ENCODE measurements at places on chromosomes 7 and 10.
A peak's percentile ranks its signal among the peaks of the same experiment; 100 is the strongest.

GRCh38 chr10:5692461-5693358 lies 8.1 kb downstream of the TASOR2 start:
- no peak for DNase-seq

- DNase-seq: no peak
Observed at GRCh38 chr7:6395898-6396595, 51.7 kb downstream of the DAGLB start.

- DNase-seq: no peak
Observed at GRCh38 chr7:106049139-106049752, 62.9 kb downstream of the SYPL1 start.

DNA sequence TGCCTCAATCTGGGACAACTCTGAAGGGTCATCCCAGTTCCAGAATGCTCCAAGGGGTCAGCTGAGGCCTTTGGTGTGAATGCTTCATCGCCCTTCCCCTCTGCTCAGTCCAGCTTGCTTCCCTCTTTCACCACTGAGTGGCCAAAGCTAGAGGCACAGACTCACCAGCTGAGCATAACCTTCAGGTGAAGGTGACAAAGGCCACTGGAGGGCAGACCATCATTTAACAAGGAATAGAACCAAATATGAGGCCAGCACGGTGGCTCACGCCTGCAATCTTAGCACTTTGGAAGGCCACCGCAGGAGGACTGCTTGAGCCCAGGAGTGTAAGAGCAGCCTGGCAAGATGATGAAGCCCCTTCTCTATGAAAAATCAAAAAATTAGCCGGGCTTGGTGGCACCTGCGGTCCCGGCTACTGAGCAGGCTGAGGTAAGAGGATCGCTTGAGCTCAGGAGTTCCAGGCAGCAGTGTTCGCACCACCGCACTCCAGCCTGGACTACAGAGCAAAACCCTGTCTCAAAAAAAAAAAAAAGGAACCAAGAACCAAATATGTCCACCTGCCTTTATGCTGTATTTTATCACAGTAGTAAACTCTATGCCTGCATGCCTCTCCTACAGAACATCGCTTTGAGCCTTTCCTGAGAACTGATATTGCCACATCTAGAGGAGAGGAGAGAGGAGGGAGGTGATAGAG lies 13.4 kb downstream of the PRKAG2 start:
- no peak for DNase-seq

DNA sequence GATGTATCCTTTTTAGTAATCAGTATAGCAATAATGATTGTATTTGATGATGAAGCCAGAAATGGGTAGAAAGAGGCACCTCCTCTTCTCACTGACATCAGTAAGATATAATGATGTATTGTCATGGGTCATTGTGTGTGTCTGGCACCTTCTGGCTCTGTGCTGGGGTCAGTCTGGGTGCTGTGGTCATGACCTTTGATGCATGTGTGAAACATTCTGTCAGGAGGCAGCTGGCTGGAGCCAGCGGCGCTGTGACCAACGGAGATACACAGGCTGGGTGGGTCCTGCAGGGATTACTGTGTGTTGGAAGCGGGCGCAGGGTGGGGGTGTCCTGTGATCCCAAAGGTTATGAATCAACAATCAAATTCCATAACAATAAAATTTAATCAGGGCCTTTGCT lies 35.2 kb downstream of the EEPD1 start:
- DNase-seq: no peak

DNA sequence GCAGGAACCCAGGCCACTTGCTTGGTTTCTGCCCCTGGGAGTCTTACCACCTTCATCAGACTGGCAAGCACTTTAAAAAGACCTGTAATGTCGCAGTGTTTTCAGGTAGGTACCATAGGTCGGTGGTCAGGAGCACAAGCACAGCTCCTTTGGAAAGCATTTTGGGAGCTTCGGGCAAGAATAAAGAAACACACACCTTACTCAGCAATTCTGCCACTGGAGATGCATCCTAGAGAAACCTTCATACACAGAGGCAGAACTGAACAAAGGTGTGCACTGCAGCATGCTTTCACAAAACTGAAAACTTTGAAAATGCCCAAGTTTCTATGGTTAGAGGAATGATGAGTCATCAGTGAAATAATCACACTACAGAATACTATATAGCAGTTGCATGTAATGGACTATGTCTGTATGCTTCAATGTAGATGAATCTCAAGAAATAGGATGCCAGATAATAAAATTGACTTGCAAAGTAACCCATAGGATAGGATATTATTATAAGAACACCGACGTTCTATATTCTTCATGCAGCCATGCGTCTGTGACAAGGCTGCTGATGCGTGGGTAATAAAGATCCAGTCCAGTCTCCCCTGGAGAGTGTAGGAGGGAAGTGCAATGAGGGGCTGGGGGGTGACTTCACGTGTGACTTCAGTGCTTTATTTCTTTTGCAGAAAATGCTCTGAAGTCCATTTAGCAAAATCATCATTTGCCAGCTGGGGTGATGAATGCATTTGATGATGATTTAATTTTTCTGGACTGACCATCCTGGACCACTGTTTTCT lies 309.5 kb downstream of the WDR37 start:
- DNase-seq: no peak

DNA sequence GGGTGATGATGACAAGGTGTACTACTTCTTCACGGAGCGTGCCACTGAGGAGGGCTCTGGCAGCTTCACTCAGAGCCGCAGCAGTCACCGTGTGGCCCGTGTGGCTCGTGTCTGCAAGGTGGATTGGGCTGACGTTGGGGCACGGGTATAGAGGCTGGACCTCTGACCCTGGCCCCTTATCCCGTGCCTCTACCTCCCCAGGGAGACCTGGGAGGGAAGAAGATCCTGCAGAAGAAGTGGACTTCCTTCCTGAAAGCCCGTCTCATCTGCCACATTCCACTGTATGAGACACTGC lies 8.4 kb downstream of the MRPL43 start:
- DNase-seq: no peak

DNA sequence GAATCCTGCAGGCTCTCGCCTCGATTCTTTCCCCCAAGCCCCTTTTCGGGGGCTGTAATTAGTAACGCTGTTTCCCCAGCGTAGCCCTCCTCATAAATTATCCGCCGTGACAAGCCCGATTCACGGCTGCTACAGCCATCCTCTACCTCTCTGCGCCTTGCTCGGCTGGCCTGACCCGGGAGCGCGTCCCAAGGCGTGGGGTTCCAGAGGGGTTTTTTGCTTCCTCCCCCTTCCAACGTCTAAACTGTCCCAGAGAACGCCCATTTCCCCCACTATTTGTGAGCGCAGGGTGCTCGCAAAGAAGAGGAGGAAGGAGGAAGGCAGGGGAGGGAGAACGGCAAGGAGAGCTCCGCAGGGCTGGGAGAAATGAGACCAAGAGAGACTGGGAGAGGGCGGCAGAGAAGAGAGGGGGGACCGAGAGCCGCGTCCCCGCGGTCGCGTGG lies 880 bp downstream of the HOXA5 start:
- no peak for DNase-seq

GRCh38 chr10:89042562-89042961 lies 52.0 kb downstream of the FAS start:
- no peak for DNase-seq

DNA sequence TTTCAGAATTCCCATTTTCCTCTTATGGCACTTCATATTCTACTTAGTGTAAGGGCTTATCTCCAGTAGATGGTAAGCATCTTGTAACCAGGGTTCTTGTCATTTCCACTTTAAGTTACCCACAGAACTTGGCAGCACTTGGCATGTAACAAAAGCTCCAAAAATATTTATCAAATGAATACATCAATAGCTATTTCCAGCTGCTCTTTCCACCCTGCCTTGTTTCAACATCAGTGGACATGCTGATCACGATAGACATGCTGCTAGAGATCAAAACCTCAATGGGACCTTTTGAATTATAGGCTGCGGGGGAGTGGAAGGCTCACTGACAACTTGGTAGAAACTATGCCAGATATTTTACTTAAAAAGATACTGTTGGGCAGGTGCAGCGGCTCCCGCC lies 32.9 kb downstream of the HOXA1 start:
- DNase-seq: no peak

DNA sequence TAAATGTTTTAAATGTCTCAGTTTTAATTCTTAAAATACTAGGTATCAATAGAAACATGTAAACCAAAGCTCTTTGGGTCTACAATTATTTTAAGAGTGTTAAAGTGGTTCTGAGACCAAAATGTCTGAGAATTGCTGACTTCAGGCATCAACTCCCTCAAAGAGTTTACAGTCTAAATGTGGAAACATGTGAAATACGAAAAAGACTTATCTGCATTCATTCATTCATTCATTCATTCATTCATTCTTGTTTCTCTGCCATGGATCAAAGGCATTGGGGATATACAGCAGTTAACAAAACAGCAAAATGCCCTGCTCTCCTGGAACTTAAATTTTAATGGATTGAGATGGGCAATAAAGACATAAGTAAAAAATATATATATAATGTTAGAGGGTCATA lies 69.8 kb downstream of the BLNK start:
- DNase-seq: no peak

DNA sequence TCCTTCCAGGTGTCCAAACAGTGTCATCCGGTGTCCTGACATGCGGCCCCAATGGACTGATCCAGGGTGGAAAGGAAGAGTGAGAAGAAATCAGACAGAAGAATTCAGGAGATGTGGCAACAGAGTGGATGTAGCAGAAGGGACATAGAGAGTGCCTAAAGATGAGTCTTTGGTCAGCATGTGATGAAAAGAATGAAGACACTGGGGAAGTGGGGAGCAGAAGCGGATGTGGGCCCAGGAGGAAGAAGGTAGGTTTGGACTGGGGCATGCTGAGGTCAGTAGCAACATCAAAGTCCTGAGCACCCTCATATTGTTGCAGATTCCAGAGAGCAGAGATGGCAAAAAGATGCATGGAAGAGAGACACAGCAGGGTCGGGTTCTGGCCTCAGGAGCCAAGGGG lies 71.8 kb upstream of the STEAP1B start:
- no peak for DNase-seq

DNA sequence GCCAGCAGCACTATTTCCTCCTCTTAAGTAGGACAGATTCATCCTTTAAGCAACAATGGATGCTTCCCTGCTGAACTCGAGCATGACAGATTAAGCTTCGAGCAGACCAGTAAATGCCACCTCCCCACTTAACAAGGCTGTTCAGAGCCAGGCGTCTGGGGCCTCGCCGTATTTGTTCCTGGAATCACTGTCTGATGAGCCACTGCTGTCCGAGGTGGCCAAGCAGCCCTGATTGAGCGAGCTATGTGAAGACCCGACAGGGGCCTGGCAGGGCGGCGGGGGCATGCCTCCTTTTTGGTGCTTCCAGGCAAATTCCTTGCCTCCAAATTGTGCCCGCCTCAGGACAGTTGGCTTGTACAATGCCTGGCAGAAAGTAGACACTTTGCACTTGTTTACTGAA lies 862.6 kb downstream of the NRG3 start:
- no peak for DNase-seq

DNA sequence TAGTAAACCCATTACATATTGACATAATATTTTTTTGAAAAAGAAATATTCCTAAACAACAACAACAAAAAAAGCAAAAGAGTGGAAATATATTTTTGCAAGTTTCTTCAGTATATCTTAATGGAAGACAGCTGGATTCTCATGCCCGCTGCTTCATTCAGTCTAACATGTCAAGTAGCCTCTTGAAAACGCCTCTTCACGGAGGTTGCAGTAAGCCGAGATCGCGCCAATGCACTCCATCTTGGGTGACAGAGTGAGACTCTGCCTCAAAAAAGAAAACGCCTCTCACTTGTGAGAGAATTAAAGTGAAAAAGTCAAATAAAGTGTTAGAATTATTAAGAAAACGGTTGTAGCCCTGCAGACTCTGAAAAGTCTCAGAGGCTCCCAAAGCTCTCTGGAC lies 1.3 kb downstream of the CUTC start:
- no peak for DNase-seq

DNA sequence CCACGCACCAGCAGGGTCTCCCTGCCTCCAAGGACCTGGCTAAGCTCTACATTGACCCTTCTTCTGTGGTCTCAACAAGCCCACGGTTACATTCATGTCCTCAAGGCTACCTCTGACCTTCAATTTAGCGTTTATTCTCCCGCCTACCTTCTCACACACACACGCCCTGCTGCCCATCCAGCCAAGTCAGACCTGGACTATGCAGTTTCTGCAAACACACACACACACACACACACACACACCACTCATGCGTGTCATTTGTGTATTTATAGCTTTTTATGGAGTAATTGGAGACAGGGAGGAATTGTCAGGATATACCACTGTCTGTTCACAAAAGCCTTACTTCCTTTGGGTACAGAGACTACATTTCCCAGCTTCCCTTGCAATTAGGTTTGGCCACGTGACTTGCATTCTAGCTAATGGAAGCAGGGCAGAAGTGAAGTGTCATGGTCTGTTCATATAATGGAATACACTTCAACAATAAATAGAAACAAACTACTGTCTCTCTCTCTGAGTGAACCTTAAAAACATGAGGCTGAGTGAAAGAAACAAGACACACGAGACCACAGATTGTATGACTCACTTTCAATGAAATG lies 53.8 kb upstream of the CPXM2 start:
- no peak for DNase-seq

DNA sequence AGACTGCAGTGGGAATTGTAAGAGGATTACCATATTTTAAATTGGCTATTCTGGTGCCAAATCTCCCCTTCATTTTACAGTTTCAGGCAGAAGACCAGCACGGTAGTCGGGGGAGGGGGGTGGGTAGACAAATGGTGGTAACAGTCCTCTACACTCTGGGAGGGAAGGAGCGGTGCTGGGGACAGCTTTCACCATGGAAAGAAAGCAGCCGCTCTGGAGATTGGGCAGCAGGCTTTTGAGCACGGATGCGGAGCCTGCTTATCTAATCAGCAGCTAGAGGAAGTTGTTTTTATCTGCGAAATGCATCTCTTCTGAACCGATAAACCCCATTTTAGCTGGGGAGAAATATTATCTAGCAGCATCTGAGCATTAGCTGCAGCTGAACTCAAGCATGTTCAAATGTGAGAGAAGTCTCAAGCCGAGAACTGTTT lies 28.7 kb downstream of the IKZF1 start:
- no peak for DNase-seq

- peak; percentile 29 for DNase-seq
Observed at GRCh38 chr10:73110345-73110849, at the start of gene NUDT13. TSS of gene NUDT13 (plus strand) at chr10:73110455. CDS start at chr10:73114366, 3,911 bp downstream.

GRCh38 chr10:80589726-80590373 lies 52.1 kb downstream of the SH2D4B start:
- DNase-seq: no peak

- DNase-seq: no peak
Observed at GRCh38 chr7:129493555-129493954, 8.8 kb upstream of the SMKR1 start.

DNA sequence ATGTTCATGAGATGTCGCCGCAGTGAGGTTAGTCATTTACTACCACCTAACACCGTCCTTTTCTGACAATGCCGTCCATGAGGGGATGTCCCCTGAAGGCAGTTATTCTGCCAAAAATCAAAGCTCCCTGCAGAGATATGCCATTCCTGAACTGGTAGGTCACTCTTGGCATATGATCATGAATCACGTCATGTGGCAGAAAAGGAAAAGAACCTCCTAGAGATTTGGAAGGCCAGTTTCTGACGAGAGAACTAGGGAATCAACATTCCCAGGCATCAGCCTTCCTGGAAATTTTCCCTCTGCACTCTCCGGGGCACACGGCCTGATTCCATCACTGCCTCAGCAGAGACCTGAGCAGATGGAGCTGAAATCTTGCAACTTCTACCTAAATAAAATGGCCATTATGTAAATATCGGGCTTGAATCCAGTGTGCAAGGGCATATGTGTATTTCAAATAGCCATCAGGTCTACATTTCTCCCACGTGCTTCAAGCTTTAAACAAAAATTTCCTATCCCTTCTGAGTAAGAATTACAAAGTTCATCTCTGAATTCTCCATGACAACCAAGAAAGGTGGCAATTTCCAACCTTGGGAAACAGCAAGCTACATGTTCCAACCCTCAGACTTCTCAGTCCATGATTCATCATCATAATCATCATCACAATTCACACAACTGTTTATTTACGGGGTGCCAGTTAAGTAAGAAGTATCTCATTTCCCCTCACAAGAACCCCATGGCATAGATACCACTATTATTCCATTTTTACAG lies 46.5 kb downstream of the AMPH start:
- DNase-seq: no peak

Data from GM18507 (cell line).